ENCODE measurements at places on chromosomes 3 and 15. TPM values are rescaled to one million over a fixed set of nuclear protein-coding genes. Genes with fewer than 3 reads are reported as not detected.

DNA sequence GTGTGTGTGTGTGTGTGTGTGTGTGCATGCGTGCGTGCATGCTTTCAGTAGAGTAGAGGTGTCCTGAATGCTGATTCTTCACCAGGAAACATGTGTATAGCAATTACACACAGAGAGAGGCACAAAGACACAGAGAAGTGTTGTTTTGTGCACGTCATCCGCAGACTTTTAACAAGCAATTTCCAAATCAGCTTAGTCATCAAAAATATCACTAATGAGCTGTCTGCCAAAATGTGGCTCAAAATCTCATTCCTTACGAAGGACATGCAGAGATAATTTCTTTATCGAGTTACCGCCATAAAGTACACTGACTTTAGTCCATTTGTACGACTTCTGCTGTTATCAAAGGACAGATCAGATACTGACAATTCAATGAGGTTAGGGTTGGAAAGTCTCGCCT lies 274.9 kb upstream of the RARB start:
- DNase-seq: no peak

DNA sequence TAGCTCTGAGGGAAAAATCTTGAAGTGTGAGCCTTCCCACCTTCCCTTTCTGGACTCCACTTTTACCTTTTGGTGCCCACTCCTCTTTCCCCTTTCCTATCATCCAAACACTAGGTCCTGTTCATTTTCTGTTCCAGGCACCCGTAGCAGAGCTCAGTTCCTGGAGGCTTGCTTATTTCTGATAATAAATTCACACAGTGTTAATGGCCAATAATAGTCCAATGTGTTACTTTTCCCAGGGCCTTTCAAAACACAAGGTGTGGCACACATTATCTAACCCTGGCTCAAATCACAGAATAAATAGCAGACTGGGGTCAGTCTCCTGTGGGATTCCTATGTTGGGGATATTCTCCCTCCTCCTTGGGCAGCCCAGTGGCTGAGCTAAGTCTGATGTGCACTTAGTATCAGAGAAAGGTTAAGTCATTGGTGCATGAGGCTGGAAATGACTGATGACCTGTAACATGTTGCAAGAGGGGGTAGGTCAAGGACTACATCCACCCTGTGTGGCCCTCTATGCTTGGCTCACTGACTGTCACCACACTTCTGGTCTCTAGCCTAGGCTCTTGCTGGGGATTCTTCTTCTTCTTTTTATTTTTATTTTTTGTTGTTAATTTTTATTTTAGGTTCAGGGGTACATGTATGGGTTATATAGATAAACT lies 43.7 kb upstream of the ROPN1 start:
- DNase-seq: no peak

- DNase-seq: no peak
Observed at GRCh38 chr15:58467121-58467721, 35.4 kb downstream of the LIPC start.

DNA sequence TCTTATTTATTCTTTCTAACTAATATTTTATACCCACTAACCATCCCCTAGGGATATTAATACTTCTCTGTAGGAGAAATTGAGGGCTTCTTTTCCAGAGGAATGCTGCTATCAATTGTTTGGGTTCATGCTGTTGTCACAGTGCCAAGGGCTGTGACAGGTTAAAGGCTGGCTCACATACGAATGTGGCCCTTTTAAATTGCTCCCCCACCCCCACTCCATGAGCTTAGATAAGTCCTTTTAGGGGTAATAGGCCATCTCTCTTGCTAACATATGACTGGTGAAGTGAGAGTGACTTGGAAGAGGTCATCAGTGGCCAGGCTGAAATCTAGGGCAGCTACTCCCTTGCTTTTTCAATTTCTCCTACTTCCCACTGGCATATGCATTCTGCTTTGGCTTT lies 121.9 kb upstream of the DPH6 start:
- DNase-seq: no peak

Gene TRH
- total RNA-seq: not detected

GRCh38 chr3:50340448-50341329 lies at the start of gene RASSF1:
RASSF1 (minus strand) TSS chr3:50340836; CDS start chr3:50340805, 31 bp downstream.
- DNase-seq: peak; percentile 85

Gene PRSS50
- total RNA-seq: not detected

GRCh38 chr15:35986191-35986721 lies 440.3 kb upstream of the DPH6 start:
- DNase-seq: no peak

DNA sequence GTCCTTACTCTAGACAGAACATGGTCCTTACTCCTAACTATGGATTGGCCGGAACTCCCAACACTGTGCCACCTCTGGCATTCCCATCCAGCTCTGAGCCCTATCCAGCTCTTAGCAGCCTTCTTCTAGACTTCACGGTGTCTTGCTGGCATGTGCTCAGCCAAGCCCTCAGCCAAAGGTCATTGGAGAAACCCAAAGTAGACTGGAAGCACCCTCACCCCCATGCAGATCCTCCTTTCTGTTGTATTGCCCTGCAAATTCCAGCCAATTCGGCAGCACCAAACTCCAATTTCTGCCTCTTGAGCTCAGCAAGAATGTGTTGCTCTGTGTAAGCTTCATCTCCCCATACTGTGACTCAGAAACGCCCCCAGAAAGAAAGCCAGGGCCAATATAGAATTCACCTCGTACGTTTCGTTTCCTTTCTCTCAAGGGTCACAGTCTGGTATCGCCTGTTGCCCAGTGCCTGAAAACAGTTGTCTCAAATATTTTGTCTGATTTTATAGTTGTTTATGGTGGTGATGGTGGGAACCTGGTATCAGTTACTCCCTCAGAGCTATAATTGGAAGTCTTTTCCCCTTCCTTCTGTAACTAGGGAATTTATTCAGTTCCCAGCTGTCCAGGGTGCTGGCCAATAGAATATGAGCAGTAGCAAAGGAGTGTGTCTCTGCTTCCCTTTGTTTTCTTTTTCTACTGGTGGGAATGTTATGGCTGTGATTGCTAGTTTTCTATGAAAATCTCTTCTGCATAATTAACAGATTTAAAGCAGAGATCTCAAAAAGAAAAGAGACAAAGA lies 28.4 kb upstream of the EPHB3 start:
- peak; percentile 21 for DNase-seq

- no peak for DNase-seq
Observed at GRCh38 chr15:88661041-88661700, 22.4 kb downstream of the ISG20 start.

Gene LMAN1L
- total RNA-seq: not detected

- no peak for DNase-seq
Observed at GRCh38 chr15:32668942-32669341, 27.4 kb downstream of the SCG5 start.

Gene LRRC58
- total RNA-seq: 17.0 TPM

- no peak for DNase-seq
Observed at GRCh38 chr15:30962079-30962478, 29.3 kb downstream of the MTMR10 start.

- no peak for DNase-seq
Observed at GRCh38 chr3:81752604-81753003, 8.8 kb downstream of the GBE1 start.

DNA sequence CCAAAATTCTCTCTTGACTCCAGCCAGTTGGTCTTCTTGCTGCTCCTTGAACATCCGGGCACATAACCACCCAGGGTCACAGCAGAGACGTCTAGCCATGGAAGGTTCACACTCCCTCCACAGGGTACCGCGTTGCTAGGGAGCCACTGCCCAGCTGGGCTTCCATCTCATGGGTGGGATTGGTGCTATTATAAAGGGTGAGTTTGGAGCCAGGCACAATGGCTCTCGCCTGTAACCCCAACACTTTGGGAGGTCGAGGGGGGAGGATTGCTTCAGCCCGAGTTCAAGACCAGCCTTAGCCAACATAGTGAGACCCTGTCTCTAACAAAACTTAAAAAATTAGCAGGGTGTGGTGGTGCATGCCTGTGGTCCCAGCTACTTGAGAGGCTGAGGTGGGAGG lies 17.5 kb upstream of the SKOR1 start:
- DNase-seq: no peak

DNA sequence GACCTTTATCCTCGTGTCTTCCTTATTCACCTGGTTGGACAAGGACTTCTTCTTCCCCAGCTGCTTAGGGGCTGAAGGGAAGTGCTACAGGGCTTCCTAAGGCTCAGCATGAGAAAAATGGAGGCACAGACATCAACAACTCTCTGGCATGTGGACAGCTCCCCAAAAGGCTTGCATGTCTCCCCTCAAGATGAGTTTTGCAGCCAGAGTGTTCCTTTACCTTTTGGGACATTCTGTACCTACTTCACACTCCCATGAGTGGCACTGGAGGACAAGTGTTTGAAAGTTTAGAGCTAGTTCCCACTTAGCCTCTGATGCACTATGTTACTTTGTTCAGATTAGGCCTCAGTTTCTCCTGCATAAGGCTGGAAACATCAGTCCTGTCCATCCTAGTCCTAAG lies 77.1 kb upstream of the HACD2 start:
- DNase-seq: no peak

- no peak for DNase-seq
Observed at GRCh38 chr3:143843587-143843986, 4.7 kb downstream of the SLC9A9 start.

DNA sequence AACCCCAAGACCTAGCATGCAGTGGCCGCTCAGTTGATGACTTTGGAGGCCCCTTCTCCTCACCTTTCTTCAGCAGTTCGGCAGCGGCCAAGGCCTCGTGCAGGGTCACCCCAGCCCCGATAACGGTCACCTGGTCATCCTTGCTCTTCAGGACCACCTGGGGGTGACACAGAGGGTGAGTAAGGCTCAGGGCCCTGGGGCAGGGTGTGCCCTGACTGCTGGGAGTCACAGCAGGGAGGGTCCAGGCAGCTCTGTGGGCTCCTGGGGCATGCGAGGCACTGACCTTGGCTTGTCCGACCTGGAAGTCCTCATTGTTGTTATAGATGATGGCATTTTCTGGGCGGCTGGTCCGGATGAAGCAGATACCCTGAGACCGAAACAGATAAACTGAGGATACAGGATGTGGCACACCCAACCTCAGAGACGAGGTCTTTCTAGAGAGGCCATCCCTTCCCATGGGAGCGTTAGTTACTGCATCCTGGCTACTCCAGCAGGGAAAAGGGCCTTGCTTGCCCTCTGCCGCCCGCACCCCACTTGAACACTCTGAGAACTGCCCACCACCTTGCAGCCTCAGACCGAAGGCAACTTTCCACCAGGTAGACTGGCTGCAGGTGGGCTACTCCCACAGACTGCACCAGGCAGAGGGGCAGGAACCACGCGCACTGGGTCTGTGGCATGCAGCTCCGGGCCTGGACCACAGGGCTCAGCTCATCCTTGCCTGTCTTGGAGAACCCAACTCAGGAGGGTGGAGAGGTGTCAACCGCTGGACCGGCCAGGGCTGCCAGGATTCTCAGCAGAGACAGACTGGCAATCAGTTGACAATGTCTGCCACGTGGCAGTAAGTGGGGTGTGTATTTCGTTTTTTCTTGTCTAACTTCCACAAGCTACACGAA lies 27.6 kb downstream of the TKT start:
- DNase-seq: no peak

- no peak for DNase-seq
Observed at GRCh38 chr3:159169828-159170227, 368.0 kb downstream of the MFSD1 start.

DNA sequence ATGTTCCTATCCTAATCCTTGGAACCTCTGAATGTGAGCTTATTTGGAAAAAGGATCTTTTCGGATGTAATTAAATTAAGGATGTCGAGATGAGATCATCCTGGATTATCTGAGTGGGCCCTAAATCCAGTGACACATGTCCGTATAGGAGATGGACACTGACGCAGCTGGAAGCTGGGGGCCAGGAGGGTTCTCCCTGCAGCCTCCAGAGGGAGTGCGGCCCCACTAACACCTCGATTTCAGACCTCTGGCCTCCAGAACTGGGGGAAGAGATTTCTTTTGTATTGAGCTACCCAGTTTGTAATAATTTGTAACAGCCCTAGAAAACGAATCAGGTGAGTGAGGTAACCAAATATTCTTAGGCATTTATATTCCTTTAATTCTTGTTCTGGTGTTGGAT lies 2.5 kb downstream of the DNAJB8 start:
- no peak for DNase-seq

GRCh38 chr3:176948151-176948550 lies 249.1 kb downstream of the TBL1XR1 start:
- DNase-seq: no peak

- DNase-seq: no peak
Observed at GRCh38 chr15:75776065-75776423, 63.4 kb upstream of the CSPG4 start.

GRCh38 chr15:64621056-64621455 lies 154.3 kb downstream of the RBPMS2 start:
- no peak for DNase-seq

- DNase-seq: no peak
Observed at GRCh38 chr15:76330080-76330680, 6.4 kb upstream of the ISL2 start.

Gene MESP2
- not detected for total RNA-seq

- DNase-seq: no peak
Observed at GRCh38 chr3:138452436-138452835, 18.0 kb downstream of the ESYT3 start.

DNA sequence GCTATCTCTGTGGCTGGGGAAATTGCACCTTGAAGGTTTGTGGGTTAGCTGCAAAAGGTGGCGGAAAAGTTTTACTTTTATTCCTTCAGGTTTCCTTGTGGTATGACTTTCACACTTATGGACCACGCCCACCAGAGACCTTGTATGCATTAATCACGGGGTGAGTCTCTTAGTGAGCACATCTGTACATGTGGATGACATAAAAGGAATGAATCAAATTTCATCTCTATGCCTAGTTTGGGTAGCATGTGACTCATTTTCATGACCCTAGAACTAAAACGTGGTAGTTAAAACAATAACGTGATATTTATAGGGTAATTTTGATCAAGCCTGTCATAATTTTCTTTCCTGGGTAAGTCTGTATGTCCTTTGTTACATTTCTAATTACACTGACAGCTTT lies 141.7 kb downstream of the PDCD6IP start:
- no peak for DNase-seq

DNA sequence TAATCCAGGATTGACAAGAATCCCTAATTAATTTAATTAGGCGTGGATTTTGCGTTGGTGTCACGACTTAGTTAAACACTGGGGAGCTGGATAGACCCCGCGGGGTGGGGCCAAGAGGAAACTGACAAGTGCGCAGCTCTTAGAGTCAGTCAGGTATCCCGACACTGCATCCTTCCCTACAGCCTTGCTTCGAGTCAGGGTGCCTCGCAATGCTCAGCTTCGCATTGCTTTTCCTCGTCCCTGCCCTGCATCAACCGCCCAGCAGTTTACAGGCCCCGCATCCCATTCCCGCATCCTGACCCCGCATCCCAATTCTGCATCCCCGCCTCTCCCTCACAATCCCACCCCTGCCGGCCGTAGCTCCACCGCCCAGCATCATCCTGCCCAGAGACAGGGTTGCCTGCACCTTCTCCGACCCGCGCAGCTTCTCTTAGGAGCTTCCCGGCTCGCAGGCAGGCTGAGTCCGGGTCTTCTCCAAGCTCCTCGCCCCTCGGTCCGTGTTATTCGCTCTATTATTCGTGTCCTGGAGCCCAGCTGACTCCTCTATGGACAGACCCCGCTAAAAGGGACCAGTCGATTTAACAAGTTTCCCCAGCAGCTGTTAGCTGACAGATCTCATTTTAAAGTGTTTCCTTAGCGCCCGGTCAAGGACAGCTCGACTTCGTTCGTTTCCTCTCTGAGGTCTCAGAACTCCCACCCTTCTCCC lies 699 bp upstream of the SHOX2 start:
- DNase-seq: no peak

GRCh38 chr15:89341316-89342005 lies 6.8 kb upstream of the POLG start:
- DNase-seq: no peak

Gene ZMAT3
- 9.4 TPM for total RNA-seq

- no peak for DNase-seq
Observed at GRCh38 chr3:197375001-197375441, 76.6 kb upstream of the DLG1 start.

Data from CD8-positive, alpha-beta T cell (primary cell).